ENCODE measurements at places on chromosomes 2 and 18.
A peak's percentile ranks its signal among the peaks of the same experiment; 100 is the strongest.

DNA sequence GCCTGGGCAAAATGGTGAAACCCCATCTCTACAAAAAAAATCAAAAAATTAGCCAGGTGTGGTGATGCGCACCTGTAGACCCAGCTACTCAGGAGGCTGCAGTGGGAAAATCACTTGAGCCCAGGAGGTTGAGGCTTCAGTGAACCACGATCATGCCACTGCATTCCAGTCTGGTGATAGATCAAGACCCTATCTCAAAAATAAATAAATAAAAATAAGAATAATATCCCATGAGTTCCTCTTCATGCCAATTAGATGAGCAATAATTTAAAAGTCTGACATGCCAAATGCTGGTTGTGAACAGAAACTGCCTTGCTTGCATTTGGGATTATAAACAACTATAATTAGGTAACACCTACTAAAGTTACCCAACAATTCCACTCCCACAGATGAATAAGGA lies 22.1 kb upstream of the ANKRD44 start:
- DNase-seq, result no peak

- DNase-seq, result peak; percentile 17
Measured at GRCh38 chr2:12504443-12504842, 212.3 kb upstream of the TRIB2 start.

GRCh38 chr18:69213842-69214241 lies 186.8 kb upstream of the DOK6 start:
- DNase-seq, result no peak

- DNase-seq, result no peak
Measured at GRCh38 chr2:121178730-121179129, 106.3 kb downstream of the TFCP2L1 start.

- DNase-seq, result no peak
Measured at GRCh38 chr2:10647441-10647840, 42.3 kb downstream of the NOL10 start.

- DNase-seq, result no peak
Measured at GRCh38 chr2:221562226-221562625, 9.9 kb downstream of the EPHA4 start.

Data from dermis microvascular lymphatic vessel endothelial cell (primary cell).